ENCODE measurements at places on chromosomes 3 and 15.

- DNase-seq, result no peak
Measured at GRCh38 chr3:110296885-110297284, 774.7 kb upstream of the NECTIN3 start.

DNA sequence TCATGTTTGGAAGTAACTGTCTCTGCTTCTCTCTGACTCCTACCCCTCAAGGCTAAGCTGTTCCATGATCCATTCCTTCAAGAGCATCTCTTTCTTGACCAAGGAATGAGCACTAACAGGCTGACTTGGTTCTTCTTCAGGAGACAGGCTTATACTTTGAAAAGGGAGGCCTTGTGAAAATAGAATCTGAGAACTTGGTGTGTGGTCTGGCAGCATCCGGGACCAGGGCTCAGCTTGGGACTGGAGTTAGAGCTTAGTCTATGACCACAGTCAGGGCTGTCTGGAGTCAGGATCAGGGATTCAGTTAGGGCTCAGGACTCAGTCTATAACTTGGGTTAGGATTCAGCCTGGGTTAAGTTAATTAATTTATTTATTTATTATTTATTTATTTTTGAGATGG, 44.9 kb upstream of the SLC6A6 start:
- no peak for DNase-seq

DNA sequence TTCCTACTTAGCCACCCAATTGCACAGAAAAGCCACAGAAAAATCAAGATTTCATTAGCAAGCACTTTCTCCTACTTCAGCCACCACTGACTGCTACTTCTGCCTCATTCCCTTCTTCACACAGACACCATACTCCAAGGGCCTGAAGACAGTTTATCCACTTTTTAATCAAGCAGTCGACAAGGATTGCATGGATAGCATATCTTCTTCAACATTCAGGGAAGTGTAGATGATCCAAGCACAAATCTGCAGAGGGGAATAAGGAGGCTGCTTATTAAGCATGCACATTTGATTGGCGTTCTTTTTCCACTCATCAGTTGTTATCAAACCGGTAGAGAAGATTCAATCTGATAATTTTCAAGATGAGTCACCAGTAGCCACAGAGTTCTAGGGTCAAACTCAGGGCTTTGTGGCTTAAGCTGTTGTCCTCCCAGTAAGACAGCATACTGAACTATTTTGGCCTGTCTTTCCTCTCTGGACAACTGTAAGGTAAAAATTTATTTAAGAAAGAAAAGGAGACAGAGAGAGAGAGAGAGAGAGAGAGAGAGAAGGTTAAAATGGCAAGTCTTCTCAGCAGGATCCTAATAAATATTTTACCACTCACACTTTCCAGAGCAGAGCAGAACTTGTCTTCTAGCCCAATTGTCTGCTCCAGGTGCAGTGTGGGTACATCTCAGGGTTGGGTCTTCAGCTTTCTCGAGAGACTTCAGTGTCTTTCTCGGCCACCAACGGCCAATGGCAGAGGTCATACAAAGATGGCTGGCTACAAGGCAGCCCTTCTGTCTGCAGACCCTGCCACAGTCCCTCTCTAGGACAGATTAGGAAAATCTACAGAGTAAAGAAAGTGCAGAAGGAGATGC, 80.6 kb upstream of the BHLHE40 start:
- DNase-seq, result no peak

DNA sequence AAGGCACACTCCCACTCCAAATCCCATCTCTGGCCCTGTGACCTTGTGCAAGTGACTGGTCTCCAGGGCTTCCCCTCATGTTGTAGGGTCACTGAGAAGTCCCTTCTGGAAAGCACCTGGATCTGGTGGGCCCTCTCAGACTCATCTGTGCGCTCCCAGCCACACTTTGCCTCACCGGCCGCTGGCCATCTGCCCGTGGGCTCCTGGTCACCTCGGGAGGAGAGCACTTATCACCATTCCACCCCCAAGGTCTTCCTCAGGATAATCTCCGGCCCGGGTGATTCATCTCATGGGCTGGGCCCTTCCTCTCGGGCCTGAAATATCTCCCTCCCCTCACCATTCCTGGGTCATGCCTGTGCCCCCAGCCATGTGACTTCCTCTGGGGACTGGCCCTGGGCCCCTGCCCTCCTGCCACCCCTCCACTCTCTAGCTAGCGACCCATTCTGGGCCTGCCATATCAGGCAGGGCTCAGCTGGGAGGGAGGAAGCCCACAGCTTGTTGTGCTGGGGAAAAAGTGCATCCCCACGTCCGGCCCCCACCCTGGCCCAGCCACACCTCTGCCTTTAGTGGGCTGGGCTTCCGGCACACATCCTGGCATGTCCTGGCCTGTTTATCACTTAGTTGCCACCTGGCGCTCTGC, 10.6 kb upstream of the WNT7A start:
- DNase-seq, result no peak

DNA sequence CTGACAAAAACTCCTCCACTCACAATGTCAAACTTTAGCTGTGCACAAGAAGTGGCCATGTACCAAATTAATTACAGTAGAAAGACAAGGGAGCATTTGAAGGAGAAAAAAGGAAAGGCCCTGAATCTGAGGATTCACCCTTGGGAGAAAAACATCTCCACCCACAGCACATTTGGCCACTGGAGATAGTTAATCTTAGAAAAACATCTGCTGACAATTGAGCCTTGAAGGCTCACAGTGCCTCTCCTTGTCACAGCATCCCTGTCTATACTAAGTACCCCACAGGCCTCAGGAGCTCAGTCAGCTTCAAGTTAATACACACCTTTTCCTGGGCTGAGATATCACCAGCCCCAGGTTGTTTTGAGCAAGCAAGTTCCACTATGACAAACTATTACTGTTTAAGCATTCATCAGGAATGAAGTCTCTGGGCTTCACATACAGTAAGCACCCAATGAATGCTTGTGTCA, 78.1 kb upstream of the SETMAR start:
- no peak for DNase-seq

DNA sequence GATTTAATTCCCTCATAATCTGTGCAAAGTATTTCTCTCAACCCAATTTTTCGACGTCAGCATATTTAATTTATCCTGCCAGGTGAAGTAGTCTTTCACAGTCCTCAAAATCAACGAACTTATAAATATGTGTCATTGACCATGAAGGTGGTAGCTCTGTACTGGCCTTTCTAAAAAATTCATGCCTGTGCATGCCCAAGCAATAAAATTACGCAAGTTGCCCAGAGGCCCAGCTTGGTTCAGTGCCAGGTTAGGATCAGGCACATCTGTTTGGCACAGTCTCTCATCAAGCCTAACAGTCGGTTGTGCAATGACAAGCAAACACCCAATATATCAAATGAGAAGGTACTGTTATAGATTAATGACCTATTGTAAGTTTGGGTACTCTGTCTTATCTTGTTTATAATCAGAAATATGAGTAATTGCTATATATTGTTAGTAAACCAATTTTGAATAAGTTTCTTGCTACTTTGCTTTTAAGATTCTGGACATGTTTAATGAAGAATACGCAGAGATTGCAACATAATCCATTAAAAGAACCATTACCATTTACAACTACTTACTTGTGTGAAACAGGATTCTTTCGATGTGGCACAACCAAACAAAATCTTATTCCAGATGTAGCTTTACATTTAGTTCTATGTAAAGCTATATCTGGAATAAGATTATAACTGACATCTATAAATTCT, 159.0 kb upstream of the IL12A start:
- DNase-seq, result peak; percentile 73

GRCh38 chr15:93244696-93245660, 156.0 kb upstream of the RGMA start:
- no peak for DNase-seq

- DNase-seq, result no peak
Measured at GRCh38 chr3:130811557-130811956, 64.9 kb upstream of the PIK3R4 start.
